ENCODE measurements at places on chromosomes 6 and 20. TPM values are rescaled to one million over a fixed set of nuclear protein-coding genes. Genes with fewer than 3 reads are reported as not detected.
A peak's percentile ranks its signal among the peaks of the same experiment; 100 is the strongest.

The FANCE gene
- total RNA-seq: 2.7 TPM

DNA sequence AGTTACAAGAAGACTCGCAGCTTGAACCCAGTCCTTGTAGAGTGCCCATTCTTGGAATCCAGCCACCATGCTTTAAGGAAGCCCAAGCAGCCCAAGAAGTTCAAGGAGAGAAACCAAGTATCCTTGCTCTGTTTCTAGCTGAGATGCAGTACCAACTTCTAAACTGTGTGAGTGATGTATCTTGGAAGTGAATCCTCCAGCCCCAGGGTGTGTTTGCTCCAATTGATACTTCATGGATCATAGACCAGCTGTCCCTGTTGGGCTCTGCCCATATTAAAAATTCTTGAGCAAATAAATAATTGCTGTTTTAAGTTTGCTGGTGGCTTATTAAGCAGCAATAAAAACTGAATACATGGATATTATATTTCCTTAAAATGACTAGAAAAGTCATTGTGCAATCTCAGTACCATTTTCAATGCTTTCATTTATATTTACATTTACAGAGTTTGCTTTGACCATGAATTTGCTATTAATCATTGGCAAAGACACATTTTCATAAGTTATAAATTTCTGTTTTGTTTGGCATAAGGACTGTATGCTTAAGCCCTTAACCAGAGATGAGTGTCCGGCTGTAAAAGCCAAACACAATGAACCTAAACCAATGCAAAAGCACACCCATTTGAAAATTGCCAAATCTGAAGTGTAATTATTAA is 9.2 kb downstream of the SPTLC3 start:
- peaks cover 17% of the 10 kb centered on the region for H3K4me1 ChIP-seq
- no peaks in the 10 kb centered on the region for H3K27me3 ChIP-seq
- no peak overlapping the region for H3K27ac ChIP-seq
- H3K36me3 ChIP-seq: no peaks in the 10 kb centered on the region
- no peak for DNase-seq

GRCh38 chr6:18693881-18694280 is 306.7 kb downstream of the RNF144B start:
- no peak overlapping the region for H3K4me3 ChIP-seq
- H3K27ac ChIP-seq: no peak overlapping the region
- no peak for DNase-seq
- H3K4me1 ChIP-seq: no peaks in the 10 kb centered on the region

GRCh38 chr6:36852481-36853147 is 13.4 kb upstream of the CPNE5 start:
- no peaks in the 10 kb centered on the region for H3K27me3 ChIP-seq
- DNase-seq: no peak
- no peak overlapping the region for H3K4me3 ChIP-seq

DNA sequence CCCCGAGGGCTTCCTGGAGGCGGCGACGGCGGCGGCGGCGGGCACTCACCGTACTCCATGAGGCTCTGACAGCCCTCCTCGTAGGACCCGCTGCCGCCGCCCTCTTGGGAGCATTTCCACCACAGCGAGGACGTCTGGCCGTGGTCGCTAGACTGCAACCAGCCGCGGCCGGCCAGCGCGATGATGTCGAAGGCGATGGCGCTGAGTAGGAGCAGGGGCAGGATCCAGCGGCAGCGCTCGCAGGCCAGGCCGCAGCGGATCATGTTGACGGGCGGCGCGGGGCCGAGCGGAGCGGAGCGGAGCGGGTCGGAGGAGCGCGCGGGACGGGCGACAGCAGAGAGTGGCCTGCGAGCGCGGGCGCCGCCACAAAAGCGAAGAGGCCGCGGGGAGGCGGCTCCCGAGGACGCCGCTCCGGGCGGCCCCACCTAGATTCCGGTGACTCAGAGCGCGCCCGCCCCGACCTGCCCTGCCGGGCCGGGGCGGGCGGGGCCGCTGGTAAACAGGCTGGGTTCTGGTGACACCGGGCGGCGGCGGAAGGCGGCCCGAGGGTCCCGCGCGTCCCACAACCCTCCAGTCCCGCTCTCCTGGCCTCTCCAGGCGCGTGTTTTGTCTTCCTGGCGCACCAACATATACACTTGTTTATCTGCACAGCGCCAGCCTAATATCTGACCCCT is at the start of gene PERP:
TSS of gene PERP (minus strand) at position 342 of the 674 bp plus-strand sequence. CDS start at position 263, 79 bp downstream.
- peaks cover 4% of the 10 kb centered on the region for H3K27me3 ChIP-seq
- H3K27ac ChIP-seq: peak within 1 kb of the TSS; percentile 47
- H3K4me1 ChIP-seq: no peaks in the 10 kb centered on the region
- H3K4me3 ChIP-seq: peak within 1 kb of the TSS; percentile 51
- H3K36me3 ChIP-seq: no peaks in the 10 kb centered on the region

- DNase-seq: no peak
- no peak overlapping the region for H3K4me3 ChIP-seq
- no peaks in the 10 kb centered on the region for H3K4me1 ChIP-seq
- no peaks in the 10 kb centered on the region for H3K36me3 ChIP-seq
Observed at GRCh38 chr6:141033101-141033500, 1099.6 kb upstream of the GJE1 start.

All from kidney (tissue), 22 donors.